NCI-H1092 (cell line): ENCODE measurements at places on chromosomes 4 and X.

GRCh38 chr4:99893839-99894160, 427 bp downstream of the LAMTOR3 start:
- DNase-seq: no peak

DNA sequence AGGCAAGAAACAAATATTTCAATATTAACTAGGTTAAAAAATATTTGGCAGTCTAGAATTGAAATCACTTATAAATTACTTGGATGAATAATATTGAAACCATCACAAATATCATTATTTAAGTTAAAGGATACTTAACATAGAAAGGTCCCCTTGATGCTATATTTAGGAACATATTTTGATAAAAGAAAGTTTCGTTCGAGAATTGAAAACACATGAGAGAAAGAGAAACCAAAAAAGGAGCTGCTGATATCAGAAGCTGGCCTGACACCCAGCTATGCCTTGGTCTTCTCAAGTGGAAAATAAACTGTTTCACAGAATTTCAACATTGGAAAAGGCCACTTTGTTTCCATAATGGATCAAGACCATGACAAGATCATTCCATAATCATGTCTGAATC, 762.4 kb downstream of the DMD start:
- no peak for DNase-seq

DNA sequence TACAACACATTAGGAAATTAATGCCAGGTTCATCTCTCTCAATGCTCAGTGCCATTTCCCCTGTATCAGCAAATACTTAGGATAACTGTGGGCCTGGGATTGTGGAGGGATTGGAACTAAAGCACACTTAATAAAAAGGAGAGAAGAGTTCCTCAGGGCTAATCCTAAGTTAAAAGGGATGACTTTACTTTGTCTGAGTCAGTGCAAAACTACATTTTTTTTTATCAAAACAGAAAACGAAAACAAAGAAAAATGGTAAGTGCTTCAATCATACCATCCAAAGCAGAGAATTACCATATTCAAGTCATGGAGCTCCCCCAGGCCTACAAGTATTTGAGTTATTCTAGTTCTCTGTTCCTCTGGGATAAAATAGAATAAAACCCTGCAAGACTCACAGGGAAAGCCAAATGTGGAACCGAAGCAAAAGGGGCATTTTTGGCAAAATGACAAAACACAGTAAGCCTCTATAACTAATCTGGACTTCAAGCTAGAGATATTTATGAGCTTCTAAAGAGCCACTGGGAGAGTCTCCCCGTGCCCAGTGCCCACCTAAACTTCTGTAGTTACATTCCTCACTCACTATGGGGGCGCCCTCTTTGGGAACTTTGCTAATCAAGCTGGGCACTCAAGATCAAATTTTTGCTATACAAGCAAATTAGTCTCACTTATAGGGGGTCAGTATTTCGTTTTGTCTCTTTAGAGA, 53.4 kb downstream of the PALLD start:
- DNase-seq: no peak

DNA sequence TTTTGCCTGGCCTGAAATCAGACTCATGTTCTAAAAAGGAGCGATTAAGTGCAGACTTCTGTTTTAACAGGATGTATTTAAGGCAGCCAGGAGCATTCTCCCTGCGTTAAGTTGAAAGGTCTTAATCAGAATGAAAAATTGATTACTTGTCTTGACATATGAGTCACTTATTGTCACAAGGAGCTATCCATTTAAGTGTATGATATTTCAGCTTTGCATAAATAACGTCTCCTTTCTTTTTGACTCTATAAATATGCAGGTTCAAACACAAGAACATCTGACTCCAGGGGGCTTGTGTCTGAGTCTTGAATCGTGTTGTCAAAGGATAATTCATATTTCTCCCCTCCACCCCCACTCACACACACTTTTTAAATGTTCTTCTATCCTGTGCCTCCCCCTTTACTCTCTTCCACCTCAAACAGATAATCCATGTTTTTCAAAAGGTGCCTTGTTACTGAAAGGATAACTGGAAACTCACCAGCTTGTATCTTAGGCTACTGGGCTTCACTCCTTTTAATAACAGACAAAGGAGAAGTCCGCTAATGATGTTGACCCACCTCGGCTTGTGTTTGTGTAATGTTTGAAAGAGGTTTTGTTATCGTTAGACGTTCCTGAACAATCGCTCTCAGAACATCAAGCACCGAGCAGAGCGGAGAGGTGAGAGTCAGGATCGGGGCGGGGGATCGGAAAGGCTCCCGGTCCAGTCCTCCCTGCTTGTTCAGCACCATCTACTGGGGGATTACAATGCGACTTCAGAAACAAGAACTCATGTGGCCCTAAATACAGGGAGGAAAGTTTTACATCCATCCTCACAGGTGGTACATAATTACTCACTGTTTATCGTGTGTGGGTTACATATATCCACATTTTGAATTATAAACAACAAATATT, 107.5 kb upstream of the RPL34 start:
- peak; percentile 69 for DNase-seq

- DNase-seq: no peak
These were observed 33.7 kb downstream of the CYBB start for GRCh38 chrX:37813570-37813969.

DNA sequence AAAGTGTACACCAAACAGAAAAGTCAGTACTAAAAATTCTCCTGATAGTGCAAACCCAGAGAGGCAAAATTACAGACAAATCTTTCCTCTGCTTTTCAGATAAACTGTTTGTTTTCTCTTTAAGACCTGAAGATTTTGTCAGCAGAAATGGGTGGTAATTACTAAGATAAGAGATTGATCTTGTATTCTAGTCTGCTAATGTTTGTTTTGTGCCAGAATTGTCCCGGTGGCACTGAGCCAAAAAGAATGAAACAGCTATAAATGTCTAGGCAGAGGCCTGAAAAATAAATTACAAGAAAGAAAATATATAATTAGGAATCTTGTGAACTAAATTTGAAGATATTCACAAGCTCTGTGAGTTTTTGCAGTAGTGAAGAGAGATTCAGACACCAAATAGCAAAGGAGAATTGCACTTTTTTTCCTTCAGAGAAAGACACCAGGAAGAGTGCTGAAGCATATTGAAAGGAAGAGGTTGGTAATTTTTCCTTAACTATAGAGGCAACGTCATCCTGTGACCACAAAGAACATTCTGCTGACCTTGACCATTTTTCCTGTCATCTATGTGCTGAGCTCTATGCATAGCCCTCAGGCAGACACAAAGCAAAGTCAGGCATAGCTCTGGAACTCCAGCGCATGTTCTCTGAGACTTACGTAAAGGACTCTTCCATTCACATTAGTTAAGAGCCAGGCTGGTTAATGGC, 314.5 kb upstream of the RASGEF1B start:
- no peak for DNase-seq

DNA sequence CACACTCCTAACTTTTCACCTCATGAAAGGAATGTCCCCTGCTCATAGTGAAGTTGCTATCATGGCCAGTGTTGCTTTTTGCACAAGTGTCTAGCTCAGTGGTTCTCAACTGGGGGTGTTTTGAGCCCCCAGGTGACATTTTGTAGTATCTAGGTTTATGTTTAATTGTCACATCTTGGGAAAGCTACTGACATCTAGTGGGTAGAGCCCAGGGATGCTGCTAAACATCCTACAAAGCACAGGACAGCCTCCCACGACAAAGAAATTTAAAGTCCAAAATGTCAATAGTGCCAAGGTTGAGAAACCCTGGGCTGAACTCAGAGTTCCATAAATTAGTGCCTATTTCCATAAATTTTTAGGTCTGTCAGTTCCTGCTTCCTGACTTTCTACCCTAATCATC, 70.7 kb upstream of the HCCS start:
- DNase-seq: no peak

DNA sequence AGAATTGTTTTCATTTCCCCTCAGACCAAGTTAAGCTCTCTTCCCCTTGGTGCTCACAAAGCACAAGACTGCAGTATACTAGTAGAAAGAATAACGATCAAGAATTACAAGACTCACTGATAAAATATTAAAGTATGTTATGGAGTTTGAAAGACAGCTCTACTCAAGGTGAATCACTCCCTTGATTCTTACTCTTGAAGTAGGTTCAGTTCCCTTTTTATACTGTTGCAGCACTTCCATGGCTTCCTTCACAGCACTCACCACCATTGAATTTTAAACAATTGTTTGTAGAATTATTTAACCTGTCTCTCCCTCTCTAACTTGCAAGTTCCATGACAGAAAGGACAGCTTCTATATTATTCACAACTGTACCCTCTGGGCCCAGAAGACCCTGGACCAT, 42.2 kb downstream of the CASK start:
- no peak for DNase-seq

GRCh38 chr4:109990261-109991257, 77.9 kb downstream of the EGF start:
- DNase-seq: no peak

GRCh38 chr4:140893939-140894338, 137.8 kb upstream of the TBC1D9 start:
- DNase-seq: no peak

DNA sequence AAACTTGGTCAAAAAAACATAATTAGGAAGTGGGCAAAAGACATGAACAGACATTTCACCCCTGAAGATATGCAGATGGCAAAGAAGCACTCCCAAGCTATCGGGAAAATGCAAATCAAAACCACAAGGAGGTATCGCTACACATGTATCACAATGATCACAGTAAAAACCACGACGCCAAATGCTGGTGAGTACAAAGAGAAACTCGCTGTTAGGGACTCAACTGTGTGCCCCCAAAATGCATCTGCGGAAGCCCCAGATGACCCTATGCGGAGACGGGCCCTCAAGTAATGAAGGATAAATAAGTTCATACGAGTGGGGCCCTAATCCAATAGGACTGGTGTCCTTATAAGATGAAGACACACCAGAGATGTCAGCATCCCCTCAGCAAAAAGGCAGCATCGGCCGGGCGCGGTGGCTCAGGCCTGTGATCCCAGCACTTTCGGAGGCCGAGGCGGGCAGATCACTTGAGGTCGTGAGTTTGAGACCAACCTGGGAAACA, 10.2 kb downstream of the GAK start:
- no peak for DNase-seq
